ENCODE measurements at places on chromosomes 2 and 18.

GRCh38 chr2:96733931-96734330, 5.9 kb downstream of the LMAN2L start:
- DNase-seq: no peak

- DNase-seq: no peak
Observed at GRCh38 chr18:10261344-10262276, 192.8 kb upstream of the APCDD1 start.

DNA sequence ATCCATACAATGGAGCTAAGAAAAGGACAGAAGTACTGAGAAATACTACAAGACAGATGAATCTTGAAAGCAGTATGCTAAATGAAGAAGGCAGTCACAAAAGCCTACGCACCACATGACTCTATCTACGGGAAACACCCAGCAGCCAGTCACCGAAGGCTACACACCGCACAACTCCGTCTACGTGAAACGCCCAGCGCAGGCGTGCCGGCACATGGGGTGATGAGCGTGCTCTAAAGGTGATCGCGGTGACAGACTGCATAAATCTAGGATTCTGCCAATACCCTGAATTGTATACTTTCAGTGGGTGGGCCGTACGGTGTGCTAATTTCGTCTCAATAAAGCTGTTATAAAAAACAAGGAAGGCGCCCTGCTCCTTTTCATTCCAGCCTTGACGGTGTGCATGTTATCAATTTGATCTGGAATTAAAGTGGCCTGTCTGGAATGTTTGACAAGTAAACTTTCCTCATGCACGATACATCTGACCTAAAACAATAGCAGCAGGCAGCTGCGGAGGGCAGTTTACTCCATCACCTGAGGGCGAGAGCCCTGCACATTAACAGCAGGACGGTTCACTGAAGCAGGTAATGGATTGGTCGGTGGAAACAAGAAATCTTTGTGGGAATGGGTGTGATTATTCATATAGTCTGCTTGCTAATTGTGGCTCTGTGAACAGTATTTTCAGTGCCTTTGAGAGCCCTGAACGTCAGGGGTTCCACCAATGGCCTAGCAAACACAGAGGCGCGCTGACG, 86.2 kb upstream of the SALL3 start:
- DNase-seq: no peak

DNA sequence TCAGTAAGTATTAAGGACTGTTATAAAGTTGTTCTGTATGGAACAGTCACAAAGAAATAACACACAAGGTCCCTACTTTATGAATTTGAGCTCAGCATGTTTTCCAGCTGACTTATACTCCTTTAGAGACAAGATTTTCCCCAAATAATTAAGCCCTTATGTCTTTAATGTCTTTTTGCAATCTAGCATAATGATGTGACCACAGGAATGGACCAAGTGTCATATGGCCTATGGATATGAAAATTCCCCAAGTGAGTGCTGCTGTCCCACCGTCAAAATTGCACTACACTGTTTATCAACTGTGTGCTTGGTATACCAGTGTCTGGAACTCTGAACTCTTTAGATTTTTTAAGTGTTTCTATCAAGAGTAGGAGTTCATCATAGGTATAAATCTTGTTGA, 369.6 kb downstream of the PID1 start:
- no peak for DNase-seq

GRCh38 chr2:238438856-238439849, 12.4 kb downstream of the ASB1 start:
- no peak for DNase-seq

GRCh38 chr18:13893418-13893760, 21.9 kb downstream of the MC2R start:
- no peak for DNase-seq

Data from activated gamma-delta T cell (primary cell).